Left ventricle myocardium inferior (tissue), 1 donor: ENCODE measurements at places on chromosomes 7 and 10.

DNA sequence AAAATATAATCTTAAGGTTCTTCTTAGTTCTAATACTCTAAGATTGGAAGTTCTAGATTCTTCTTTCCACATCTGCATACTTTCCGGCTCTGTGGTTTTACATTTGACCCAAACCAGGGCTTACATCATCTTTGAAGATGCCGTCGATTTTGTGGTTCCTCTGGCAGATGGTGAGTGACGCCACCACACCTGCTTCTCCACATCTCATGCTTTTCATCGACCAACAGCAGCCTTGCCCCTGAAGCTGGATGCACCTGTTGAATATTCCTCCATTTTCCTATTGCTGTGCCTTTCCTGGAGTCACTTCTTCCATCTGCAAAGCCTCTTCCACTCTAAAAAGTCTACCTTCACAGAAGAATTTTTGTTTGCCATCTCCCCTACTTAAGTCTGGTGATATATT lies 121.3 kb downstream of the PRKCQ start:
- DNase-seq: no peak

GRCh38 chr10:48819783-48820182 lies 119.9 kb downstream of the LRRC18 start:
- DNase-seq: no peak

DNA sequence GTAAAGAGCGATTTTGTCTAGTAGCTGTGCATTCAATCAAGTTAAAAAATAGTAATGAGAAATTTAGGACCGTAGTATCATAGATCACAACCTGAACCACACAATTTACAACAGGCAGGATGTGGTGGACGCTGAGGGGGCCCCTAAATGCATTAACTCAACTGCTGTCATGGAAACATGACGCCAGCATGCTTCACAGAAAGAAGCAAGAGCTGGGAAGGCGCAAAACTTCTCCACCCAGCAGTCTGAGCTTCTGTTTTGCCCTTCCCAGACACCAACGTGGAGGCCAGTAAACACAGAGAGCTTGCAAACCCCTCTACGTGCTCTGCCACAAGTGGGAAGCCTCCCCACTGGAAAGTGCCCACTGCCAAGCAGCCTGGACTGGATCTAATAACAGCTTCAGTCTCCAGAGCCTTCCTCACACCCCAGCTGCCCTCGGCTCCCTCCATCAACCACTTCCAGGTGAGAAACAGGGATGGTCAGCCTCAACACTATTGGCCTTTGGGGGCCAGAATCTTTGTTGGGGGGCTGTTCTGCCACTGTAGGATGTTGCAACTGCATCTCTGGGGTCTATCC lies 151.8 kb downstream of the SFMBT2 start:
- DNase-seq: no peak

GRCh38 chr10:27393961-27394360 lies 110.1 kb upstream of the RAB18 start:
- DNase-seq: no peak

- no peak for DNase-seq
Measured at GRCh38 chr10:68586606-68587305, 26.6 kb downstream of the TET1 start.

DNA sequence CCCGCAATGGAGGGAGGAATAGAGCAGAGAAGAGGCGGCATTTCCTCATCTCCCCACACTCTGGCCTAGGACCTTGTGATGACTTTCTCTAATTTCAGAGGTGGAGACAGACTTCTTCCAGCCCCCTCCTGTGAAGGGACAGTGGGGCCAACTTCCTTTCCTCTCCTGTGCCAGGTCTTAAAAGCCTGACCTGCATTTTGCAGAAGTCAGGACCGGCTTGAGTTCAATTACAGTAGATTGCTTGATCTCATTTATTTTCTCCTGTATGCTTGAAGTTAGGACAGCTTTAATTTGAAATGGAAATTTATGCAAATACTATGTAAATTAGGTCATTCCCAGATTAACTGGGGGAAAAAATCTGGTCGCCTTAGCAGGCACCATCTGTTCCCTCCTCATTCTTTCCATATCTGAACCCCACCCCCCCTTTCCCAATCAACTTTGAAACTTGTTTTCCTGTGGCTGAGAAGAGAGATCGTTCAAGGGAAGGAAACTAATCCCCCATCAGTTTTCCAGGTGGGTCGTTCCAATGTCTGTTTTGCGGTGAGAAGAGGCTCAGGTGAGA lies 57.1 kb downstream of the SYPL1 start:
- DNase-seq: no peak

- DNase-seq: no peak
Measured at GRCh38 chr10:88067737-88068136, 204.3 kb downstream of the PTEN start.

- no peak for DNase-seq
Measured at GRCh38 chr10:62696798-62697197, 107.7 kb upstream of the ADO start.

DNA sequence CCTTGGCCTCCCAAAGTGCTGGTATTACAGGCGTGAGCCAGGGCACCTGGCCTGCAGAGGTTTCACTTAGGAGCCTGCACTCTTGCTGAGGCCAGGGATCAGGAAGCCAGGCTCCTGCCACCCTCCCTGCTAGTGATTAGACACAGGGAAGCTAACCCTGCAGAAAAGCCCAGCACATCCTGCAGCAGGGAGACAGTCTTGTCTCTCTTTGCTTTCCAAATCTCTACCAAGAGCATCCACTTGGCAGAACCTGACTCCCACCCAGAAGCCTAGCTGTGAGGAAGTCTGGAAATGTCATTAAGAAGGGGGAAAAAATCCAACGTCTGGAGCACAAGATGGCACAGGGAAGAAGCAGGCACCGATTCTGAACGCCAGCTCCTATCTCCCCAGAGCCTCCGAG lies 8.0 kb upstream of the FAM171A1 start:
- DNase-seq: no peak

DNA sequence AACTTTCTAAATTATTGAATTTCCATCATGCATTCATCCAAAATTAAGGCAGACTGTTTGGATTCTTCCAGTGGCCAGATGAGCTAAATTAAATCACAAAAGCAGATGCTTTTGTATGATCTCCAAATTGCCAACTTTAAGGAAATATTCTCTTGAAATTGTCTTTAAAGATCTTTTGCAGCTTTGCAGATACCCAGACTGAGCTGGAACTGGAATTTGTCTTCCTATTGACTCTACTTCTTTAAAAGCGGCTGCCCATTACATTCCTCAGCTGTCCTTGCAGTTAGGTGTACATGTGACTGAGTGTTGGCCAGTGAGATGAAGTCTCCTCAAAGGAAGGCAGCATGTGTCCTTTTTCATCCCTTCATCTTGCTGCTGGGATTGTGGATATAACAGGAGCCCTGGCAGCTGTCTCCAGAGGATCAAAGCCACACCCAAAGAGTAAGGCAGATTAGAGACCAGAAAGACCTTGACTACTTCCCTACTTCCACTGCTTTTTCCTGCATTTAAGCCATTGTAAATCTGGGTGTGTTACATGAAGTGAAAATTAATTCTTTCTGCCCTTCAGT lies 8.2 kb upstream of the CFAP69 start:
- no peak for DNase-seq

DNA sequence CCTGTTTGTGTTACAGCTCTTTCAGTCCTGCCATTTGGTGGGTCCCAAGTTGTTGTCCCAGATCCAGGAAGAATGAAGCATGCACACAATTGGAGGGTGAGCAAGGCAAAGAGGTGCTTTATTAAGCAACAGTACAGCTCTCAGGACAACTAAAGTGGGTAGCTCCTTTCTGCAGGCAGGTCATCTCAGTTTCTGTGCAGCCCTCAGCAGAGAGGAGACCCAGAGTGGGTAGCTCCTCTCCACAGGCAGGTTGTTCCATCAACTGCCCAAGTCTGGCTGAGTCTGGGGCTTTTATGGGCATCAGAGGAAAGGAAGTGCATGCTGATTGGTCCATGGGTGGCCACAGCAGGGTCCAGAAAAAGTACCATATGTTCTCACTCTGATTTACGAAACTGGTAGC lies 624.5 kb downstream of the LRMDA start:
- no peak for DNase-seq

- DNase-seq: no peak
Measured at GRCh38 chr10:114030140-114030539, 13.5 kb upstream of the ADRB1 start.

DNA sequence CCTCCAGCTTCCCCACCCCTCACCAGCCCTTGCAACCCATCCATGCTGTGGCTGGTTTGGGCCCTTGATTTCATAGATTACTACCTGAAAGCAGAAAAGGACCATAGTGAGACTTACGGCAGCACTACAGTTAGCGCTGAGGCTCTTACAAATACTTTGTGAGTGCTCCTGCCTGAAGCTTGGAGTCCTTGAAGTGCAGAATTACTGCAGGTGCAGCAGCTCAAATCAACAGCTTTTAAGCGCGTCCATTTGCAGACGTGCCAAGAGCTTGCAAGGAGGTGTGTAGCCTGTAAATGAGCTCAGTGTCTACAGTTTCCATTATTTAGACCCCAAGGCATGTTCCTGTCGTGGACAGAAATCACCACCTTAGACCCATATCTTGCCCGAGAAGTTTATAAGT lies 103.0 kb downstream of the CELF2 start:
- DNase-seq: no peak
